ENCODE measurements at places on chromosomes 3 and 15.

- peak; percentile 71 for DNase-seq
Measured at GRCh38 chr15:70492240-70493177, 270.8 kb downstream of the UACA start.

- DNase-seq: no peak
Measured at GRCh38 chr3:4065085-4065484, 238.1 kb upstream of the SETMAR start.

GRCh38 chr3:70550723-70551319 lies 238.4 kb upstream of the MDFIC2 start:
- DNase-seq: peak; percentile 77

GRCh38 chr3:79766496-79767193 lies 1.2 kb downstream of the ROBO1 start:
- no peak for DNase-seq

DNA sequence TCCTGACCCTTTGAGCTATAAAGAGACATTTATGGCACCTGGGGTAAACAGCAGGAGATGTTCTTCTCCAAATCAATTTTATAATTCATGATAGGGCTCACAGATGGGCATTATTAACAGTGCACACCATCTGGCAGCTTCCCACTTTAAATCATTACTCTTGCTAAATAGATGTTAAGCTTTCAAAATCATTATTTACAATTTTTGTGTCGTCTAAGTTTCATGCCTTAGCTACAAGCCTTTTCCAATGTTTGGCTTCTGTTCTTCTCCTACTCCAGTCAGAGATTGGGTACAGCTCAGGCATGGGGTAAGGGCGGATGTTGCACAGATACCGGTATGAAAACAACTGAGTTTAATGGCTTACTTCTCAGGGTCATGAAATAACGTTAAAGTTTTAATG lies 120.9 kb upstream of the PFN2 start:
- no peak for DNase-seq

DNA sequence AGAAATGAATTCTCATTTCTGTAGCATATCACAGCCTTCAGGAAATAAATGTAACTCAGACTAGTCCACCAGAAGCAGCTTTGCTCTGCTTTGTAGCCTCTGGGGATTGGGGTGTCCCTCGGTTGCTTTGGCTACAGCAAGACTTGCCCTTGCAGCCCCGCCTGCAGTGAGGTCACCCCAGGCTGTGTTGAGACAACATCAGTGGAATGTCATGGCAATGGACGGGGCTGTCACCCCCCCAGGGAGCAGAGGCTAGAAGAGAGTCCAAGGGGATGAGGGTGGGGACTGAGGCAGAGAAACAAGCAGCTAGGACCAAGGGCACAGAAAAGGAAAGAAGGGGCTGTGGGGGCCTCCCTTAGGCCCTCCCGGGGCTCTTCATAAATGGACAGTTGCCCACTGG lies 854 bp downstream of the CLEC3B start:
- DNase-seq: no peak

- DNase-seq: peak; percentile 34
Measured at GRCh38 chr3:187739094-187739560, 6.1 kb downstream of the BCL6 start.

GRCh38 chr3:57627976-57628375 lies 30.8 kb upstream of the ARF4 start:
- no peak for DNase-seq

GRCh38 chr15:59439576-59439975 lies 1.6 kb downstream of the FAM81A start:
- DNase-seq: no peak

DNA sequence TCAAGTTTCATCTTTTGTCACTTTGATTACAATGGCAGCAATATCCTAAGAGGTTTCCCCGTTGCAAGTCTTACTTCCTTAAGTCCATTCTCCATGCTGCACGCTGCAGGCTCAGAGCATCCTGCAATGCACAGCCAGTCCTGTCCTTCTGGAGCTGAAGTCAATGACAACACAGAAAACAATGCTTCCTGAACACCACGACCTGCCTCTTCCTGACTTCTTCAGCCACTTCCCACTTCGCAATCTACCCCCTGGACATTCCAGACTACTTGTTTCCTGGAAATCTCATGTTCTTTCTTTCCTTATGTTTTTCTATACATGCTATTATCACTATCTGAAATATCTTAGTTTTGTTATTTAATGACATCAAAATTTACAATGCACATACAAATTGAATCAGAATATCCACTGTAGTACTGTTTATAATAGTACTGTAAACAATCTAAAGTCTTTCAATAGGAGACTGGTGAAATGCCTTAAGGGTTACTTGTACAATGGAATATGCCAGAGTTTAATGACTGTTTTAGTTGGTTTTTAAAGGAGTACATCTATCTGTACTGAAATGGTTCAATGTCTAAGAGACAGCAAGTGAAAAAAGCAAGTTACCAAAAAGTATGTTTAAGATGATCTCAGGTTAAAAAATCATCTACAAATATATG lies 113.7 kb upstream of the PRTG start:
- no peak for DNase-seq

DNA sequence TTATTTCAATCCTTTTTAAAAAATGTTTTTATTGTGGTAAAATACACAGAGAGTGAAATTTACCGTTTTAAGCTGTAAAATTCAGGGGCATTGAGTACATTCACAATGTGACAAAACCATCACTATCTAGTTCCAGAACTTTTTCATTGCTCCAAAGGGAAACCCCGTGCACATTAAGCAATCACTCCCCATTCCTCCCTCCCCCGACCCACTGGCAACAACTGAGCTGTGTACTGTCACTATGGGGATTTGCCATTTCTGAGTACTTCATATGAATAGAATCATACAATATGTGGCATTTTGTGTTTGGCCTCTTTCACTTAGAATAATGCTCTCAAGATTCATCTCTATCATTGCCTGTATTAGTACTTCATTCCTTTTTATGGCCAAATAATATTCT lies 45.5 kb upstream of the BOC start:
- DNase-seq: no peak

DNA sequence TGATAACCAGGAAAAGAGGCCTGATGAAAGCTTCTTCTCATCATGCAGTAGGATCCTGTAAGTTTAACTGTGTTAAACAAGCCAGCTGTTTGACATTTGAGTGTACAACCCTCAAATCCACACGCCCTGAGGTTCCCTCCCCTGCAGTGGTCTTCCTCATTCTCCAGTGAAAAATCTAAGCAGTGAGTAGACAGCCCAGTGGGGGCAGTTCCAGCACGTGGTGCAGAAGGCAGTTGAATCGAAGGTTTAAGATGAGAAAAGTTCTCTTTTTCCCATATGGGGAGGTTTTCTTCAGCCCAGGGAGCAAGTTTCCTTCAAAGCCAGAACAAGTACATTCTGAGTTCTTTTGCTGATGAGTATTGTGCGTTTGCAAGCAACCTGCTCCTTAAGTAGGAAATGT lies 174.5 kb downstream of the NR2F2 start:
- no peak for DNase-seq

DNA sequence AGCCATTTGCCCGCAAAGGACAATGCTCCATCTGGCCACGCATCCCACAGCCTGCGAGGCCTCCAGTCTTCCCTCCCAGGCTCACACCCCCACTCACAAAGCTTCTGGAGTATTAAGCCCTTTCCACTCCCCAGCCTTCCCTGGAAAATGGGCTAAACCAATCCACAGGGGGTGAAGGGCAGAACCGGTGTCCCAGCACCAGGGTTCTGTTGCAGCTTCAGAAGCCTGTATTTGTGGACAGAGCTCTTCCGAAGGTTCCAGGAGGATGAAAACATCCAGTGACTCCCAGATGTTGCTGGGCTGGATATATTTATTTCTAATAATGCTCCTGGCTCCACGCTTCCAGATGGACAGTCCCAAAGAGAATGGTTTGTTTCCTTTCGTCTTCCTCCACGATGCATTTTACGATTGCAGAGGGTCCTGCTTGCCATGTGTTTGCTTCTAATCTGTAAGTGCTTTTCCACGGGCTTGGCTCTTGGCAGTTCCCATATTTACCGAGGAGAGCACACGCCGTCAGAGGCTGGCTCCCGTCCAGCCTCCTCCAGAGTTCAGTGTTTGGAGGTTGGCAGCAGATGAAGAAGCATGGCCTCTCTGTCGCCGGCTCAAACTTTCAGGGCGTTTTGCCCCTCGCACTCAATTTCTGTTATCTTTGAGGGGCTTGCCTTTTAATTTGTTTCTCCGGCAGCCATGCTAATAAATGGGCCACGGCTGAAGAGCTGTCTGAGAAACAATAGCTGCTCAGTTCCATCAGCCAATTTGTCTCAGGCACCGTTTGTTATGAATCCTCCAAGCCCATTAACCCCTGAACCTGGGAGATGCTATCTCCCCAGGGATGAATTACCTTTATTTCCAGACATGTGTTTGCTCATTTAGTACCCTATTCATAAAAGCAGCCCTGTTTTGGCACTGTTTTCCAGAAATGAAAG lies 367.9 kb upstream of the PROK2 start:
- no peak for DNase-seq

DNA sequence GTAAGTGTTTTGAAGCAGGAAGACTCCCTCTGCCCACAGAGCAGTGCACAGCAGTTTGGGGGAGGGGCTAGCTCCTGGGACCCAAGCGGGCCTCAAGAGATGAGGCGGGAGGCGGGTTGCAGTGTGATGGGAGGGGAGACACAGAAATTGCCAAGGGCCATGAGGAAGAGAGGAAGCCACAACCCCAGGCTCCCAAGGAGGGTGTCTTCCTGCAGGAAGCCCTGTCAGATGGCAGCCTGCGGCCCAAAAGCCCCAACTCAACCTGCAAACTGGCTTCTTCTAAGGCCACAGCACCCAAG lies 7.3 kb upstream of the ISLR2 start:
- DNase-seq: no peak

- no peak for DNase-seq
Measured at GRCh38 chr15:39581793-39582285, 960 bp downstream of the THBS1 start.

GRCh38 chr15:29687204-29687815 lies 135.0 kb downstream of the TJP1 start:
- DNase-seq: no peak

DNA sequence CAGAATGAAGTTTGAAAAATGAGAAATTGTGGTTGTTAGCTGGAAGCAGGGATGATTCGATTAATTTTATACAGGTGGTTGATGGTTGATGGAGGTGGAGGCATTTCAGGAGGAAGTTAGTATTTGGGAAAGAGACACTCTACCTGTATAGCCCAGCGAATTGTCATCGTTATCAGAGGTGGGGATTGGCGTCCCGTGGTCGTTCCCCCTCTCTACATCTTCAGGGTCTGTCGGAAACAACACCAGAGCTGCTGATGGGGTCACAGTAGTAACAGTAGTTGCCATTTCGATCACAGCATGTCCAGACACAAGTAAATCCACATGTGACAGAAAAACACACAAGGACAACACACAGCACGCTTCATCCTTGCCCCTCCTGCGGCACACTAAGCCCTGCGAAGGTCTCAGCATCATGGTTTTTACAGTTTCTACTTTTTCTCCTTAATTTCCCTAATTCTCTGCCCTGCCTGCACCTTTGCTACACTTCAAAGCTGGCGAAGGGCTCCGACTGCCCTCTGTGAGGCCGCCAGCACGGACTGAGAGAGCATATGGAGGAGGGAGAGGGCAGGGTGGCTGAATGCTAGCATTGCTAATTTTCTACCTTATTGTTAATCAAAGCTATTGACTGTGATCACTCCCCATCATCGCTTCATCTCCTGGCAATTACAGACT lies 642.3 kb downstream of the ROBO1 start:
- no peak for DNase-seq

DNA sequence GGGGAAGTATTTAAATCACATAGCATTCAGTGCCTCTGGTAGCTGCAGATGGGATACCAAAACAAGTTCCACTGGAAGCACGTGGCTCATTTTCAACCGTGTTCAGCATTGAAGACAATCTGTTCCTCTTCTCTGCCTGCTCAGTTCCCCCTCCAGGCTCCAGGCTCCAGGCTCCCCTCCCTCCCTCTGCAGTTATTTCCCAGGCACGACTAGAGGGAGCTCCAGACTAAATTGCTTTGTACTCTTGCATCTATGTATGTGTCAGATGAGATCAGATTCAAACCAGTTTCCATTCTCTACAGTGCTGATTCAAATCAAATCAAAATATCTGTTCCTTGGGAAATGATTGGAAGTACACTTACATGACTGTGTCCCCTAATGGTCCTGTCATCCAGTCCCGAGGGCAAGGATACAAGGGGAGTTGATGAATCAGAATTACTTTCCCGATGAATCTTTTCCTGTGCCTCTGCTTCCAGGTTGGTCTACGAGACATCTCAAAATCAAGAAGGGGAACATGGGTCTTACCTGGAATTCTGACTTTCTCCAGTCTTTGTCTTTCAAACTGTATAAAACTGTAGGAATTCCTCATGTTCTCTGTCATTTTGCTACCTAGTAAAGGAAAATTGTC lies 600.5 kb downstream of the EDEM1 start:
- DNase-seq: no peak

DNA sequence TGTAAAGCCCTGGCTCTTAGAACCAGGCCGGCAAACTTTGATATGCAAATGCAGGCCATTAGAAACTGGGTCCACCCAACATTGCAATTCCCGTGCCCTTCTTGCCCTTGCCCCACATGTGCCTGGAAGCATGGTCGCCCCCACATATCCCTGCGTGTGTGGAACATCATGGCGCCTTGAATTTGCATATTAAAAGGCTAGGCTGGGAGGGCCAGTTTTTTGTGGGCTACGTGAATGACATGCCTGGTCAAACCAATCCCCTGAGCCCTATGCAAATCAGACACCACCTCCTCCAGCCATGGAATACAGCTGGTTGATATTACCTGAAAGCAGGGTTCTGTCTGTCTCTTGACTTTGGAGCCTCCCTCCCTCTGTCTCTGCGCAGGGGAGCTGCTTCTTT lies 58.7 kb upstream of the ARHGEF26 start:
- DNase-seq: no peak

DNA sequence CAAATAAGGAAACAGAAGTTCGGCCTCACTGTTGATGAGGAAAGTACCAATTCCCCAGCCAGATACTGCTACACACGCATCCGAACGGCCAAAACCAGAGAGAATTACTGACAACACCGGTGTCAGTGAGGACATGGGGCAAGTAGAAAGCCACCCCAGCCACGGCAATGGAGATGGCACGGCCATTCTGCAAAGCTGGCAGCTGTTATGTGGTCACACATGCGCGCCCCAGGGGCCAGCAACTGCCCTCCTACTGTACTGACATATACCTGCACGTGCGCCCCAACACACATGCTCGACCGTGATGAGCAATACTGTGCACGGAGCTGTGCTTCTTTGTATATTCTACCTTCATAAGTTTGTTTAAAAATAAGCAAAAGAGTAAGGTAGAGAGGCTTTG lies 217.4 kb downstream of the ADAMTS17 start:
- no peak for DNase-seq

DNA sequence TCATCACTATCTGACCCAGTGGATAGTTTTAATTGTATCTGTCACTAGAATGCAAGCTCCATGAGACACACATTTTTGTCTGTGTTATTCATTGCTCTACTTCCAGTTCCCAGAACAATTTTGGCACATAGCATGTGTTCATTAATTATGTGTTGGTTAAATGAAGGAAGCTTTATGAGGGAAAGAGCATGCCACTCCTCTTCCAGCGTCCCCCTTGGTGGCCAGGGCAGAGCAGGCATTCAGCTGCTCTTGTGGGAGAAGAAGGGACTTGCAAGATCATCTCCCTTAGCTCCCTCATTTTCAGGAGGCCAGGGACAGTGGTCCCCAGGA lies 489 bp upstream of the GALNT15 start:
- no peak for DNase-seq

- no peak for DNase-seq
Measured at GRCh38 chr3:129228891-129229585, 20.4 kb upstream of the COPG1 start.

GRCh38 chr15:96544162-96544756 lies 213.8 kb downstream of the NR2F2 start:
- DNase-seq: no peak

Measured in stimulated activated CD4-positive, alpha-beta T cell treated with anti-CD3 and anti-CD28 coated beads, Interleukin-2, amount 100 ng/mL, for 48 hours (primary cell).